Caki2 (cell line): ENCODE measurements at places on chromosomes 6 and 20.

DNA sequence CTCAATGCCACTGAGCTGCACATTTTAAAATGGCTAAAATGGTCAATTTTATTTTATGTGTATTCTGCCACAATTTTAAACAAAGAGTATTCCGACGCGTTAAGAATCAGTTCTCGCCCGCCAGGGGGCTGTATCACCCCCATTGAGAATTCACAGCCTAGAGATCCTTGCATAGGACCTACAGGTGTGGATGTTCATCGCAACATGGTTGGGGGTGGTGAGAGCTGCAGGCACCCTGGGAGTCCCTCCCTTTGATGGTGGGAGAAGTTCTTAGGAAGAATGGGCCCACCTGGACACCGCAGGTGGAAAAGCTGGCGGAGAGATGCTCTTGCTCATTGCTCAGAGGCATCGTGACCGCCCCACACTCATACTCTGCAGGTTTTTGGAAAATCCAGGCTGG, 63.5 kb downstream of the SLC2A10 start:
- DNase-seq = no peak

DNA sequence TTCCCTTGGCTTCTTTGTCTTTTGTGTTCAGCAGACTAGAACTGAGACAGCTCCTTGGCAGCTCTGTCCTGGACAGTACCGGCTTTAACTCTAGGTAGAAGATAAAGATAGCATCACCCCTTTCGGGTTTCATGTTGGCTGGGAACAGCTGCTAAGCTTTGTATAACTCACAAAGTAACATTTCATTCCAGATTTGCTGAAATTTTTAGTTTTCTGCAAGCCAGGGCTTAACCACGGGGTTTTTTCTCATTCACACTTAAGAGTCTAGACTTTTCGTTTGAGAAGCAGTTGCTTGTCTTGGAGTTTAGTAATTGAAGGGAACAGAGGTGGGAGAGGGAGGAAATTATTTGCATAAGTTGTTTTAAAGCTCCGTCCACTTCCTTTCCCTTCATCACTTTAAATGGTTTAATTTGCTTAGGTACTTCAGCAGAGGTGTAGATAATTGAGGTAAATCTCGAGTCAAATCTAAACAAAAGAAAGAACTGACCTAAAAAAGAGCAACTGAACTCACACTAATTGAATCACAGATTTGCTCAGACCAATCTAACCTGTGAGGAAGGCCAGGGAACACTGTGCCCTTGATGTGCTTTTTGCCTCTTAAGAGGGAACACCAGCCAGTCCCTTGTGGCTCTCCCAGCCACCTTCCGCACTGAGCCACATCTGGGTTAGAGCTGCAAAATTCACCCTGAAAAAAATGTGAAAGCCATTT, 48.3 kb downstream of the RREB1 start:
- DNase-seq = no peak

DNA sequence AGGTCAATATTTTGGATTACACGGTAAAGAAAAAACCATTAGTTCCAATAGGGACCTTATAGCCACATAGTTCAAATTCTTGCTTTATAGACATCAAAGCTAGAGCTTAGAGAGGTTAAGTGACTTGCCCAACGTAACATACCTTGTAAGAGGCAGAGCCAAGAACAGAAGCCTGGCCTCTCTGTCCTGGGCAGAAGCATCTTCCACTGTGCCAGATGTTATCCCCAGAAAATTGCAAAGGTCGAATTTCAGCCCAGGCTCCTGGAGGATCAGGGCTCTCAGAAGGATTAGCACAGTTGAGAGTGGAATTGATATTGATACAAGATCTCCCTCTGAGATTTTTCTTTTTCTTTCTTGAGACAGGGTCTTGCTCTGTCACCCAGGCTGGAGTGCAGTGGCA, 6.1 kb downstream of the SMIM28 start:
- DNase-seq = no peak

DNA sequence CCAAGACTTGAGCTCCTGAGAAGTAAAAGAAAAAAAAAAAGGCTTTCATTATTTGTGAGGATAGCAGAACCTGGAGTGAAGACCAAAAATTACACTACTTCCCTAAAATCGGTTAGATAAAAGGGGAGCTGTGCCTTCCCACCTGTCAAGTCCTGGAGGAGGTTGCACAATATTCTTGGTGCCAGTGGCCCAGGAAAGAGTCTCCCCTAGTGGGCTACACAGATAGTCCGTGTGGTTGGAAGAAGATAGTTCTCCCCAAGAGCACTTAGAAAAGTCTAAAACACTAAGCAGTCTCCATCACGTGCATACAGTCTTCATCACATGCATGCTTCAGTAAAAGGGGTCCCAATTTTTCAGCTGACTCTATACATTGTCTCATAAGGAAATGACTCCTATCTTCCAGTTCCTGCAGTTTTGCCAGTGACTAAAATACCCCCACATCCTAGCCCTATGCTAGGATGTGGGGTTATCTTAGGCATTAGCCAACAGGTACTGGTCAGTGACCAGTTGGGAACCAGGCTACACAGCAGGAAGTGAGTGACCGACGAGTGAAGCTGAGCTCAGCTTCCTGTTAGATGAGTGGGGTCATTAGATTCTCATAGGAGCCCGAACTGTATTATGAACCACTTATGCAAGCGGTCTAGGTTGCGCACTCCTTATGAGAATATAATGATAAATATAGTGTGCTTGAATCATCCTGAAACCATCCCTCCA, 199.5 kb upstream of the FAM83B start:
- no peak for DNase-seq

GRCh38 chr6:127302728-127303660, 36.3 kb downstream of the RNF146 start:
- DNase-seq = peak; percentile 51

GRCh38 chr6:46325561-46326530, 155.1 kb upstream of the ENPP5 start:
- no peak for DNase-seq

- DNase-seq = no peak
Observed at GRCh38 chr6:170575250-170575649, 9.2 kb downstream of the PDCD2 start.
